Bone marrow (tissue), 2 donors: ENCODE measurements at places on chromosomes 6 and 20.

DNA sequence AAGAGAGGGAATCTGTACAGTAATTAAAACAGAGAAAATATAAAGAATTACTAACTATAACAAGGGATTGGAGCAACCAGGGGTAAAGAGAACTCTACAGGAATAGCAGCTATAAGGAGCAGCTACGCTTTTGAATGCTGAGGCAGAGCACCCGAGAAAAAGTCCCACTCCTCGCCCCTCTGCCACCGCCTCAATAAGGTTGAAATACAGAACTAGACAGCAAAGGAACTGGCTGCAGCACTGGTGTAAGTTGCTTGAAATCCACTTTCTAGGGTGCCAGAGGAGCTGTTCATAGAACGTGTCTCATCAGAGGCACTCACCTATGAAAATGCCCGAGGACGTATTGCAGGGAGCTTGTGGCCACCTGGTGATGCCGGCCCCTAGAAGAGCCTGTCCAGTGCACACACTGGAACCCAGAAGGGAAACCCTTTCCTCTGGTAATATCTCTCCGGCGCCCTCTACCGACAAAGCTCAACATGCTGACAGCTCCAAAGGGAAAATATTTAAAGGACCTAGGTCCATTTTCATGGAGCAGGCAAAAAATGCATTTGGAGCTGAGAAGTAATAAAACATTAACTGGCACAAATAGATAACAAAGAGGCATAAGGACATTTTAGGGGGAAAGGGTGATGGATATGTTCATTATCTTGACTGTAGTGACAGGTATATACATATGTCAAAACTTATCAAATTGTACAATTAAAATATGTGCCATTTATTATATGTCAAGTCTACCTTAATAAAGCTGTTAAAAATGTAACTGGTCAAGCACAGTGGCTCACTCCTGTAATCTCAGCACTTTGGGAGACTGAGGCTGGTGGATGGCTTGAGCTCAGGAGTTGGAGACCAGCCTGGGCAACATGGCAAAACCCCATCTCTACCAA, 137.4 kb upstream of the HDAC2 start:
- DNase-seq: no peak

GRCh38 chr6:83702077-83702476, 6.8 kb downstream of the SNAP91 start:
- no peak for DNase-seq

- no peak for DNase-seq
Measured at GRCh38 chr20:38060536-38060935, 27.0 kb downstream of the RPRD1B start.

- DNase-seq: no peak
Measured at GRCh38 chr6:90212274-90212673, 84.4 kb downstream of the BACH2 start.

GRCh38 chr20:33719277-33719988, 677 bp downstream of the PXMP4 start:
- DNase-seq: no peak

DNA sequence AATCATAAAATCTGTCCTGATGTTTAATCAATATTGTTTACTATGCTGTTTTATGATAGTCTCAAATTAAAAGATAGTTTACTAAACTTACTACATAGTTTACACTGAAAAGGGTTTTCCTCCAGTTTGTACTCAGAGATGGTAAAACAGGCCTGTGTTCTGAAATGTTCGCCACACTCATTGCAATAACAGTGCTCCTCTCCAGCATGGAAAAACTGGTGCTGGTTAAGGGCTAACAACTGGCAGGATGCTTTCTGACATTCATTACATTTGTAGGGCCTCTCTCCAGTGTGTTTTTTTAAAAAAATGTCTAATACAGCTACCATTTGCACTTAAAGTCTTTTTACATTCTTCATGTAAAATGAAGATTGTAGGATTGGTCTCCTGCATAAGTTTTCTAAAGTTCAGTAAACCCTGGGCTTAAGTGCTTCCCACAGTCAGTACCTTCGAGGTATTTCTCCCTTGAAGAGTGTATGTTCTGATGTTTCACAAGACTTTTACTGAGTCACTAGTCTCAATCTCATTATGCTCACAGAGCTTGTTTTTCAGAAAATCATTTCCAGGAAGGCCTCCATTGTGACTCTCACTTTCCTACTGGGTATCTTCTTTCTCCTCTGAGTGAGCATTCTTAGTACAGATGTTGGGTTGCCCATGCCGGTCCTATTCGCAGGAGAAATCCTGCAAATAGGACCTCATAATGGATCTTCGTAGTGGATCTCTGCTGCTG, 8.7 kb upstream of the ZSCAN12 start:
- DNase-seq: no peak

GRCh38 chr20:56631990-56632327, 2.9 kb downstream of the TFAP2C start:
- DNase-seq: no peak

DNA sequence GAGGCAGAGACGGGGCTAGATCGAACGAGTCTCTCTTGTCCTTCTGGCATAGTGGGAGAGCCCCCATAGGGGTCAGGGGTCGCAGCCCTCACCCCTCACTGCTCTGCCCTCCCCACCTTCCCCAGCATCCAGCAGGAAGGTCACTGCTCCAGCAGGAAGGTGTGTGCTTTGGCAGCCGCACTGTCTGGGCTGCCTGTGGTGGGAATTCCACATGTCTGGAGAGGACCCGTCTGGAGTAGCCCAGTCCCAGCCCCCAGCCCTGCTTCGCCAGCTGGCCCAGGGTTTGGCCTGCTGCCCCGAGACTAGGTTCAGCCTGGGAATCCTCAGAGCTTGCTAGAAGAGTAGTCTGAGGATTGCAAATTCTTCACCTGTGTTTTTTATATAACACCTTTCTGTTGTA, 2.5 kb upstream of the R3HDML start:
- DNase-seq: no peak

DNA sequence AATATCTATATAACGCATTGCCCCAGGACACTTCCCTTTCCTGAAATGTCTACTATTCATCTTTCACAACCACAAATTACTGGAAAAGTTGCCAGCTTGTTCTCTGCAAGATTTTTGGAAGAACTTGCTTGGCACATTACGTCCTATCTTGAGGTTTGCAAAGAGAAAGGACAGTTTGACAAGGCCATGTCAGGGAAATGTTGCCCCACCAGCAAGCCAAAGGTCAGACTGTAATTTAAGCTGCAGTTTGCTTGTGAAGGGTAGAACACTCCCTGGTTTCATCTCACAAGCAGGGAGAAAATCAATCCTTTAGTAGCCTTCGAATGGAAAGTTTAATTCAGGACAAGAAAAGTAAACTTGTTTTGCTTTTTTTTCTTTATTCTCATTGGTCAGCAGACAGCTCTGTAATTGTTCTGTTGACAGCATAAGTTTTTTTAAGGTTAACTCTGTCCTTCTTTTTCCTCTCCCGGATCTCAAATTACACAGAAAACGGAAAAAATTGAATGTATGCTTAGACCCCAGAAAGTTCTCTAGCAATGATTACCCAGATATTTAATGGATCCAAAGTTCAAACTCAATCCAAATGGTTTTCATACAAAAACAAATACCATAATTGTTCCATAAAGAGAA, 541.8 kb upstream of the NRSN1 start:
- no peak for DNase-seq

DNA sequence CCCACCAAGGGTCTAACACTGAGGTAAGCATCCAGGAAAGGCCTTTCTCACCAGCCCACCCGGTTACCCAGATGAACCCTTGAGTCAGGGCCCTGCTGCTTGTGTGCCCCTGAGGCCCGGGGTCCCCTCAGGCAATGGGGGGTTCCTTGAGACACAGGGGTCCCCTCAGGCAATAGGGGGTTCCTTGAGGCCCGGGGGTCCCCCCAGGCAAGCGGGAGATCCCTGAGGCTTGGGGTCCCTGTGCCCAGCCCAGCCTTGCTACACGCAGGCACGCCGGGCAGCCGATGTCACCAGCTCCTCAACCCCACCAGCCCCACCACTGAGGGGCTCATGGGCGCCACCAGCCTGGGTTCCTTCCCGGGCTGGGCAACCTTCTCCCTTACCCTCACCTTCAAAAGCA, 247.2 kb downstream of the TTLL2 start:
- DNase-seq: no peak

- no peak for DNase-seq
Measured at GRCh38 chr6:99867026-99867425, 127.0 kb downstream of the MCHR2 start.

DNA sequence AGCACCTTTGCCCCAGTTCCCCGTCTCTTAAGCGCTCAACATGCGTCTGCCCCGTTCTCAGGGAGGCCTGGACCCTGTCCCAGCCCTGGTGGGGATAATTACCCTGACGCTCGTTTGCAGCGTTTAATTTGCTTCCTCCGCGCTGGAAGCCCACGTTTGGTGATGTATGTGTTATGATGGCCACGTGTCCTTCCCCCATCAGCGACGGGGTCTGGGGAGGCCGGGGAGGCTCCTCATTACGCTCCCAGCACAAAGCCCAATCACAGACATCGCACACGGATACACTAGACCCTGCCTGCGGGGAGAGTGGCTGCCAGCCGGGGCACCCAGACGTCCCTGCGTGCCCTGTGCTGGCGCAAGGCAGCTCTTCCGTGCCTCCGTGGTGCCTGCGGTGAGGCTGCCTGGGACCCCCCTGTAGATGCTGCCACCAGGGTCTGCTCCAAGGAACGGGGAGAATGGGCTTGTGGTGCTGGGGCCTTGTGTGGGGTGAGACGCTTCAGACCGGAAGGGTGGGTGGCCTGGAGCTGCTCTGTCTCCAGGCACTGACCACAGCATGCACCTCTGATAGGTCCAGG, 10.2 kb upstream of the CHRNA4 start:
- DNase-seq: no peak

- no peak for DNase-seq
Measured at GRCh38 chr20:33685328-33686099, 671 bp downstream of the E2F1 start.
